ENCODE measurements at places on chromosomes 4 and X. TPM values are rescaled to one million over a fixed set of nuclear protein-coding genes. Genes with fewer than 3 reads are reported as not detected.

The TRAM1L1 gene
- 0.41 TPM for total RNA-seq

- H3K4me3 ChIP-seq: no peak overlapping the region
- no peaks in the 10 kb centered on the region for H3K27me3 ChIP-seq
- no peak overlapping the region for H3K27ac ChIP-seq
- H3K36me3 ChIP-seq: no peaks in the 10 kb centered on the region
- no peaks in the 10 kb centered on the region for H3K4me1 ChIP-seq
These were observed 52.6 kb upstream of the CITED1 start for GRCh38 chrX:72358313-72358712.

The MAGEC2 gene
- not detected for total RNA-seq

The FBXO8 gene
- total RNA-seq: 28.0 TPM

DNA sequence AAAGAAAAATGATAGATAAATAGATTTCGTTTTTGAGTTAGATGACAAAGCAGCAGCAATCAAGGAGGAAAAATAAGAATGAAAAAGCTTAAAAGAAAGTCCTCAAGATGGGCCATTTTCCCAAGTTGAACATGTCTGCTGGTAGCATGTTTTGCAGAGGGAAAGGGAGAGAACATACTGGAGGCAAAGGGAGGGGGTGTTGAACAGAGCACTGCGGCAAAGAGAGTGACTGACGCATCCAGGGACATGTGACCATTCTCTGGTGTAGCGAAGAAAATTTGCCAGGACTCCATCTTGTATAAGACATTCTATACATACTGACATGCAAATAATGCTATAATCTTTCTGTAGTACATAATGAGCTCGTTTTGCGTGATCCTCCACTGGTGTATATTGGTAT is 1.2 kb downstream of the LINC00632 start:
- no peaks in the 10 kb centered on the region for H3K4me1 ChIP-seq
- H3K27me3 ChIP-seq: no peaks in the 10 kb centered on the region
- H3K4me3 ChIP-seq: peak overlapping the region; percentile 22
- no peak overlapping the region for H3K27ac ChIP-seq

- H3K27ac ChIP-seq: no peak overlapping the region
- H3K4me1 ChIP-seq: no peaks in the 10 kb centered on the region
- DNase-seq: no peak
- no peak overlapping the region for H3K4me3 ChIP-seq
- peaks cover 55% of the 10 kb centered on the region for H3K36me3 ChIP-seq
These were observed 69.8 kb downstream of the PTTG2 start for GRCh38 chr4:38030023-38030422.

DNA sequence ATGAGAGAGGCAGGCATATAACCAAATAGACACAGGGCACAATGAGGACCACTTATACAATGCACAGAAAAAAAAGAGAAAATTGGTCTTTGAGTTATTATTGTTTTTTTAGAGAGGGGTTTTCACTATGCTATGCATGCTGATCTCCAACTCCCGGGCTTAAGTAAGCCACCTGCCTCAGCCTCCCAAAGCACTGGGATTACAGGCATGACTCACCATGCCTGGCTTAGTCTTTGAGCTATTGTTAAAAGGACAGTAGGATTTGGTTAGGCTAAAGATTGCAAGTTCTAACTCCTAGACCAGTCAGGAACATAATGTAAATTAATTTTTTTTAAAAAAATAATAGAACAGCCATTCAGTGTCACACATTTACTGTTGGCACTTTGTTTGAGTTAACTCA is 340.1 kb downstream of the GPAT3 start:
- H3K36me3 ChIP-seq: no peaks in the 10 kb centered on the region
- H3K4me1 ChIP-seq: no peaks in the 10 kb centered on the region
- H3K27ac ChIP-seq: no peak overlapping the region
- DNase-seq: no peak

Data from right atrium auricular region (tissue), 2 donors.